Retinal pigment epithelial cell (primary cell): ENCODE measurements at places on chromosomes 7 and 10.

GRCh38 chr10:110141185-110141584 is 66.2 kb upstream of the MXI1 start:
- DNase-seq = no peak

DNA sequence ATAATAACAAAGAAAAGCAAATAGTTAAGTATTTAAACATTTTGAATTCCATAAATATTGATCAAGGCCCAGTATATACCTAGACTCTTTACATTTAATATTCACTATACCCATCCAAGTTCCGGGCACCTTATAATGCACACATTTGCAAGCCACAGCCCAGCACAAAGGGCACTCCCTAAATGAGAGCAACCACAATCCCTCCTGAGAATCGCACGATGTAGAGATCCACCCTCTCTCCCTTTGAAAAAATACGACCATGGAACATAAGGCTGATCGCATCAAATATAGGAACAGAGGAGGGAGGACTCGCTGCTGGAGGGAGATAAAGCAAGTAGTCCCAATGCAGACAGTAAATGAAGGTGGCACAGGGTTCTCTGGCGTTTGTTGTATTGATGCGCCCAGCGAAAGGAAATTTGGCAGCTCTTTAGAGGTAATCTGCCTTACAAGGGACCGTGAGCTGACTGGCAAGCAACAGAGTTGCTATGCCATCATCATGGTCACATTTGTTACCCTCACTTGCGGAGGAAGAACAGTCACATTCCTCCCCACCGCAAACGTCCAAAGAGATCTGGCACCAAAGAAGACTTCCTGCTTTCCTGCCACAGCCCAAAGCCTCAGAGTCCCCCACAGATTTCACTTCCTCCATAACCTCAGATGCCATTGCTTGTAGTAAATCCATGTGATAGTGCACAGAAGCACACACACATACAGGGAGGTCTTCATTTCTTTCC is 16.1 kb upstream of the TAS2R40 start:
- no peak for DNase-seq

DNA sequence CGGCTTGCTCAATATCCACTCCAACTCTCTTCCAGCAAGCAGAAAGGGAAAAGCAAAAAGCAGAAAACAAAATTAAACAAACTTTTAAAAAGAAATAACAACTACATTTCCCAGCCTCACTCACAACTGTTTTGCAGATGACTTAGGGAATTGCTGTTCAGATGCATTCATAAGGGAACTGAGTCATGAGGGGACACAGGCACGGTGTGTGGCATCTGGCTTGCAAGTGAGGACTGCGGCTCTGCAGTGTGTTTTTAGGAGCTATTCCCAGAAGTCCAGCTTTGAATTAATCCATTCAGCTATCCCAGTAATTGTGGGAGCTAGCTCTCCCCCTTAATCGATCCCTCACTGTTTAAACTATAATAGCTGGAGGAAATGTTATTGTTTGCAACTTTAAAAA is 30.3 kb downstream of the PTN start:
- no peak for DNase-seq

GRCh38 chr10:112832959-112833358 is 117.1 kb upstream of the TCF7L2 start:
- DNase-seq = no peak

GRCh38 chr10:102421757-102422512 is 1.3 kb downstream of the FBXL15 start:
- DNase-seq = no peak

DNA sequence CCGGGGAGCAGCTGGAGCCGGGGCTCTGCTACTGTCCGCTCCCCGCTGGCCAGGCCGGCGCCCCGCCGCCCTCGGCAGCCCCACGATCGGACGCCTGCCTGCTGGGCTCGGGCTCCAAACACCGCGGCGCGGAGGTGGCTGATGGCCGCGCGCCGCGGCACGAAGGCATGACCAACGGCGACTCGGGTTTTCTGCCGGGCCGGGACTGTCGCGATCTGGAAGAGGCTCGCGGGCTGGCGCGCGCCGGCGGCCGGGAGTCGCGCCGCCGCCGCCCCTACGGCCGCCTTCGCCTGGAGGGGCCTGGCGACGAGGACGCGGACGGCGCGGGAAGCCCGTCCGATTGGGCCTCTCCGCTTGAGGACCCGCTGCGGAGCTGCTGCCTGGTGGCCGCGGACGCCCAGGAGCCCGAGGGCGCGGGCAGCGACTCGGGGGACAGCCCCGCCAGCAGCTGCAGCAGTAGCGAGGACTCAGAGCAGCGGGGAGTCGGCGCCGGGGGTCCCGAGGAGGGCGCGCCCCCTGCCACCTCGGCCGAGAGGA is 570 bp downstream of the TBC1D12 start:
- no peak for DNase-seq

DNA sequence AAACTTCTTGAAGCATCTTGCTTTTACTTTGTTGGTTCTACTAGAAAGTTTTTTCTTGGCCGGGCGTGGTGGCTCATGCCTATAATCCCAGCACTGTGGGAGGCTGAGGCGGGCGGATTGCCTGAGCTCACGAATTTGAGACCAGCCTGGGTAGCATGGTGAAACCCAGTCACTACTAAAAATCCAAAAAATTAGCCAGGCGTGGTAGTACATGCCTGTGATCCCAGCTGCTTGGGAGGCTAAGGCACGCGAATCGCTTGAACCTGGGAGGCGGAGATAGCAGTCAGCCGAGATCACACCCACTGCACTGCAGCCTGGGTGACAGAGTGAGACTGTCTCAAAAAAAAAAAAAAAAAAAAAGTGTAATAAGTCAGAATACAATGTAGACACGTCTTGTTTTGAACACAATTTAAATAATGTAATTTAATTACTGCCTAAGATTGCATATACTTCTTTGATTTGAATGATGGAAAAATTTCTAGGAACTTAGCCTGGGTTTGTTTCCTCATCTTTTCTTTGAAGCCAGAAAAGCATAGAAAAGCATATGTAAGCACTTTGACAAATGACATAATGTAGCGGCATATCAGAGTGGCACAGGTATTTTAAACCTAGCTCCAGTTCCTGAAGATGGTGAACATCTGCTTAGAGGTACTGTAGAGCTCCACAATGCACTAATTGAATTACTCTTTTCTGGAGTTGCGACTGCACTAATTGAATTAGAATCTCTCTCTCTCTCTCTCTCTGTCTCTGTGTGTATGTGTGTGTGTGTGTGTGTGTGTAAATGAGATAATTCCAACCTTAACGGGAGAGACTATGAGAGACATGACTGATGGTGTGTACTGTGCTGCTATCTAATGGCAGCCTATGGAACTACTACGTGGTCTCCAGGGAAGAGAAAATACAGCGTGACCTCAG is 87.8 kb downstream of the BTRC start:
- DNase-seq = peak; percentile 33

- DNase-seq = no peak
Observed at GRCh38 chr7:95607561-95607960, 11.2 kb upstream of the PDK4 start.

GRCh38 chr7:99366646-99367045 is 7.9 kb upstream of the ARPC1B start:
- no peak for DNase-seq

- DNase-seq = peak; percentile 10
Observed at GRCh38 chr7:107622429-107622828, 38.2 kb upstream of the SLC26A4 start.

- no peak for DNase-seq
Observed at GRCh38 chr10:67319976-67320375, 376.0 kb downstream of the CTNNA3 start.

GRCh38 chr7:143345428-143345900 is 17.0 kb downstream of the FAM131B start:
- DNase-seq = no peak

- no peak for DNase-seq
Observed at GRCh38 chr10:27207350-27207749, 33.2 kb downstream of the ACBD5 start.

DNA sequence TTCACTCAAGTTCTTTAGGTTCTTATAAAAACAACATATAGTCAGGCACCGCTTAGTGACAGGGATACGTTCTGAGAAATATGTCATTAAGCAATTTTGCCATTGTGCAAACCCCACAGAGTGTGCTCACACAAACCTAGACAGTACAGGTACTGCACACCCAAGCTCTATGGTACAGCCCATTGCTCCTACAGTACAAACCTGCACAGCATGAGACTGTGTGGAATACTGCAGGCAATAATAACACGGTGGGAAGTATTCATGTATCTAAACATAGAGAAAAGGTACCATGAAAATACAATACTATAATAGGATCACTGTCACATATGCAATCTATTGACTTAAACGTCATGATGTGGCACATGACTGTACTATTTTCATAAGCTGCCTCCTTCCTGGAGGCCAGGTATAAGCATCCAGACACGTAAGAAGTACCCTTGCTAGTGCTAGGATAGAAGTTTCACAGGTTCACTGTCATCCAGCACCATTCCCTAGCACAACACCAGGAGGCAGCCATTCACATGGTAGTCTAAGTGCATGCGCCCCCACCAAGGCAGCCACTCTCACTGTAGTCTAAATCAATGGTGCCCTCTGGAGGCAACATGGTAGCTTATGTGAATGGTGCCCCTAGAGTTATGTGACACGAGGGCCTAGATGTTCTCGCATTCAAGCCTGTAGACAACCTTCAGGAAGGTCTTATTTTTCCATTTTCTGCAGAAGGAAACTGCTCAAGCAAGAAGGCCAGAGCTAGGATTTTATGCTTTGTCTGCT is 98.5 kb downstream of the ARHGAP22 start:
- DNase-seq = no peak

DNA sequence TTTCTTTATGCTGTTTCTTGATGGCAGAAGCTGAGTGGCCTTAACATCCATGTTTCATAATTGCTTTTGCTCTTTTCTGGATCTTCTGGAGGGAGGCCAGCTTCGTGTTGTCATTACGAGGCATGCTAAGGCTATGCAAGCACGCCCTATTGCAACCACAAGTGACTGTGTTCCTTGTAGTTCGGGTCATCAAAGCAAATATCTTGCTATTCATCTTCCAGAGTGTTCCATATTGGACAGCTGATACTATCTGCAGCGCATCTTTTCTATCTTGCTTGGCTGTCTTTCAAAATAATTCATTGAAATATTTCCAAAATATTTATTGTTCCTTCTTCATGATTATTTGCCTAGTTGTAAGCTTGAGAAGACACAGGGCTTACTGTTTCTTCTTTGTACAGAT is 5.0 kb downstream of the EPHB6 start:
- DNase-seq = no peak

DNA sequence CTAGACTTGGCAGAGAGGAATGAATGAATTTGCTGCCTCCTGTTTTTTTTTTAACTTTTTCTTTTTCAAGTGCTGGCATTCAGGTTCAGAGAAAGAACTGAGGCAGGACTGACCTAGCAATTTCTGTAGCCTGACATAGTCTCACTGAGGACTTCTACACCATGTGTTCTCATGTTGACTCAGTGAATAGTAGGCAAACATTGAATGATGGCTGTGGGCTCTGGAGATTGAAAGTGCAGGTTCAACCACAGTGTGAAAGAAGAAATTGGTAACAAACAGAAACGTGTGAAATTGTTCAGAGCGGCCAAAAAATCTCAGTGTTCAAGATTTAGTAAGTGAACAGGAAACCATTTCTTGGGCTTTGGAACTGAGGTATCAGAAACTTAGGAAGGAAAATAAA is 322.4 kb upstream of the GHITM start:
- DNase-seq = no peak

DNA sequence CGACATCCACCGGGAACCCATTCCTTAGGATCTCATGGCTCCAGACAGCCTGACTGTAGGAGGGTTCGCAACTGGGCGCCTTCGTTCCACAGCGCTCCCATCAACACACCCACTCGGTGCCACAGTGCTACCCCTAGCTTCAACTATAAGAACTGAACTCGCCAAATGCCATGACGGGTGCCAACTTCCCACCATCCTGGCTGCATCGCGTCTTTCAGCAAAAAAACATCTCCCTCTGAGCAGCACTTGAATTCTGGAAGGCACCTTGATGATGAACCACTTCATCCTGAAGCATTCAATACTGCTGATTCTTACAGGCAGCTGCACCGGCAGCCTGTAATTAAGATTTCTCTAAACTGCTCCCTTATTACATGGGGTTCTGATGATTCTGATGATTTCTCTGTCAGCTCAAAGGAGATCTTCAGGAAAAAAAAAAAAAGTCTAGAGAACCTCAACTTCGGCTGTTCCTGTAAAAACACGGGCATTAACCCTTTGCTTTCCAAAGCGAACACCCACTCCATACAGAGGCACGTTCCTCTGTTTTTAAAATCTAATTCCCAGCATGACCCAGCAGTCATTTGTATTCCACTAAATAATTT is 1.3 kb downstream of the CYTH3 start:
- no peak for DNase-seq

- DNase-seq = no peak
Observed at GRCh38 chr7:424961-425793, 94.5 kb downstream of the PDGFA start.

DNA sequence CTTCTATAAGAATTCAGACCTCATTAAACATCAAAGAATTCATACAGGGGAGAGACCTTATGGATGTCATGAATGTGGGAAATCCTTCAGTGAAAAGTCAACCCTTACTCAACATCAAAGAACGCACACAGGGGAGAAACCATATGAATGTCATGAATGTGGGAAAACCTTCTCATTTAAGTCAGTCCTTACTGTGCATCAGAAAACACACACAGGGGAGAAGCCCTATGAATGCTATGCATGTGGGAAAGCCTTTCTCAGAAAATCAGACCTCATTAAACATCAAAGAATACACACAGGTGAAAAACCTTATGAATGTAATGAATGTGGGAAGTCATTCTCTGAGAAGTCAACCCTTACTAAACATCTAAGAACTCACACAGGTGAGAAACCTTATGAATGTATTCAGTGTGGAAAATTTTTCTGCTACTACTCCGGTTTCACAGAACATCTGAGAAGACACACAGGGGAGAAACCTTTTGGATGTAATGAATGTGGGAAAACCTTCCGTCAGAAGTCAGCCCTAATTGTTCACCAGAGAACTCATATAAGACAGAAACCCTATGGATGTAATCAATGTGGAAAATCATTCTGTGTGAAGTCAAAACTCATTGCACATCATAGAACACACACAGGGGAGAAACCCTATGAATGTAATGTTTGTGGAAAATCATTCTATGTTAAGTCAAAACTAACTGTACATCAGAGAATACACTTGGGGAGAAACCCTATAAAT is 24.1 kb downstream of the ZNF37A start:
- DNase-seq = no peak

DNA sequence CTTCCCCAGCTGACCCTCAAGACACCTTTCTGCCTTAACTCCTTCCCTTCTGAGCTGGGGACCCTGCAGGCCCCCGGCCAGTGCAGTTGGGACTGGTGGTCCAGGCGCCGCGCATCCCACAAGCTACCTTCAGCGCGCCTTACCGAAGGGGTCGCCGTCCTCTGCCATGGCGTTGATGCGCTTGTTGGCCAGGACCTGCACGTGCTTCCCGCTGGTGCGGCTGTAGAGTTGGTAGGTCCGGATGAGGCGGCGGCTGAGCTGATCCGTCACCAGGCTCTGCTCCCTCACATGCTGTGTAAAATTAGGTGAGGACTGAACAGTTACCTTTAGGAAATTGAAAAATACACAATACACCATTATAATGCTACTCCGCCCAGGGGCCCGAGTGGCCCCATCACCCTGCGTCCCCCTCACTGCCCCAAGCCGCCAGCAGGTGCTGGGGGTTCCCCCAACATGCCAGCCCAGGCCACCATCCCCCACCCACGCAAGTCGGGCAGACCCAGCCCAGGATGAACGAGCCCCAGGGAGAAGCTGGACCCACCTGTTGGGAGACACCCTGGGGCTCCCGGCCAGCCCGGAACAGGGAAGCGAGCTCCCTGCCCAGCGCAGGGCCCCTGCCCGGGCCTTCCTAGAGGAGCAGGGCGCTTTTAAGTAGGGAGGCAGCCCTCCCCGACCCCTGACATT is 1.2 kb downstream of the FGF8 start:
- DNase-seq = no peak
